ENCODE measurements at places on chromosomes 16 and 17.
A peak's percentile ranks its signal among the peaks of the same experiment; 100 is the strongest.

DNA sequence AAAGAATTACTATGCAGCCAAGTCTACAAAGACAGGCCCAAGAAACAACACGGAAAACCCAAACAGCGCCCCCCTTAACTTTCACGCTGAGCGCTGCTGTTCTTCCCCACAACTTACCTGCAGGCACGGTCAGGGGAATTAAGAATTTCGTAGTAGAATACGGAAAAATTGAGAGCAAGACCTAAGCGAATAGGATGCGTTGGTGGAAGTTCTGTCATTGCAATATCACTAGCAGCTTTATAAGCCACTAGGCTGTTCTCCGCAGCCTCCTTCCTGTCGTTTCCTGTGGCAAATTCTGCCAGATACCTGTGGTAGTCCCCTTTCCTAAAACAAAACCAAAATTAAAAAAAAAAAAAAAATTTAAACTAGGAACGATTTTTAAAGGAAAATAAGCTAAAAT is 39.0 kb downstream of the YWHAE start:
- no peak for DNase-seq

DNA sequence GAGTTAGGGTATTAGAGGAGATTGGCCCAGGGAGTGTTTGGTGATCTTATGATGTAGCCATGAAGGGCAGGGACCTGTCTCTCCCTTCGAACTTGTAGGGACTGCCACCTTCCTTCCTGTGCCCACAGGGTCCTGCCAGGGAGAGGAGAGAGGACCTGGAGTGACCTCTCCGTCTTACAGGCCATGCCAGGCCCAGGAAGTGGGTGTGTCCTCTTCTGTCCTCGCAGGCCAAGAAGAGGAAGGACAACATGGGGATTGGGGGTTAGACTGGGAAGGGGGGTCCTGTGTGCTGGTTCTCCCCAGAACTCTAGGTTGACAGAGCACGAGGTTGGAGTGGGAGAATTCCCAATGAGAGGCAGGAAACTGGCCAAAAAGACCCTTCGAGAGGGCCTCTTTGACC is 43.4 kb upstream of the TAC4 start:
- DNase-seq: no peak

GRCh38 chr17:57597531-57598453 is 147.3 kb downstream of the CCDC182 start:
- peak; percentile 53 for DNase-seq

GRCh38 chr16:86198206-86199118 is 299.5 kb downstream of the IRF8 start:
- no peak for DNase-seq

DNA sequence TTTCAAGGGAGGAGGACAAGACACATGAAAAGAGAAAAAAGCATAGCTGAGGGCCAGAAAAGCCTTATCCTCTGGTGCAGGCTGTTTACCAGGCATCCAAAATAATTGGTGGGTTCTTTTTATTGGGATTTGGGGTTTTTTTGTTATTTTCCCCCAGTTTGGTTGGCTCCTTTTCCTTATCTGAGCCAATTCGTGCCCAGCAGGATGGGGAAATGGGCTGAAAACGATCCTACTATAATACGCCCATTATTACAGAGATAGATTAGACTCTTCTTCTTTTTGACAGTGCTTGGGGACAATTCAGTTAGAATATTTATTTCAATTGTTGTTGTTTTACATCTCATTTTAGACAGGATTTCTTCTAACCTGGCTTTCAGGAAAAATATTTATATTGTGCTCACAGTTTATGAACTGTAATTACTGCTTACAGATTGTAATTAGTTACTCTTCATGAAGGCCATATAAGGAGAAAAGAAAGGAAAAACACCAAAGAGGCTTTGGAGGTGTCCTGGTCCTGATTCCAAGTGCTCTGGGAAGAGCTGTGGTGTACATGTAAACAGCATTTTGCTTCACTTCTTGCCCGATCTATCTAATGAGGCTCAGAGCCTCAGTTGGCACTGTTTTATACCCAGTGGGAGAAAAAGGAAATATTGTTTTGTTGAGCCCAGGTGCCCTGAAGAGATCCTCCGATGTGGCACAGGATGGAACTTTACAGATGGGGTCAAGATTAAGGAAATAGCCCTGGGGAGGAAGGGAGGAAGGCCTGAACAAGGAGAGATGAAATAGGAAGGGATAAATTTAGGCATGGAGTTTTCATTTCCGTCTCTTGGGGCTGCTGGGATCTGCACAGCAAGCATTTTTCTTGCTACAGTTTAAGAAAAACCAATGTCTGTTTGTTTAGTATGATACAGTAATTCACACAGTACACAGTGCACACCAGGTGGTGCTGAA is 611 bp upstream of the ANKRD40 start:
- no peak for DNase-seq

- no peak for DNase-seq
Observed at GRCh38 chr16:11099672-11100205, 155.4 kb downstream of the CLEC16A start.

GRCh38 chr17:73936908-73937627 is 266.4 kb upstream of the RPL38 start:
- DNase-seq: no peak

- peak; percentile 46 for DNase-seq
Observed at GRCh38 chr16:15639061-15639568, 3.8 kb downstream of the MARF1 start.

DNA sequence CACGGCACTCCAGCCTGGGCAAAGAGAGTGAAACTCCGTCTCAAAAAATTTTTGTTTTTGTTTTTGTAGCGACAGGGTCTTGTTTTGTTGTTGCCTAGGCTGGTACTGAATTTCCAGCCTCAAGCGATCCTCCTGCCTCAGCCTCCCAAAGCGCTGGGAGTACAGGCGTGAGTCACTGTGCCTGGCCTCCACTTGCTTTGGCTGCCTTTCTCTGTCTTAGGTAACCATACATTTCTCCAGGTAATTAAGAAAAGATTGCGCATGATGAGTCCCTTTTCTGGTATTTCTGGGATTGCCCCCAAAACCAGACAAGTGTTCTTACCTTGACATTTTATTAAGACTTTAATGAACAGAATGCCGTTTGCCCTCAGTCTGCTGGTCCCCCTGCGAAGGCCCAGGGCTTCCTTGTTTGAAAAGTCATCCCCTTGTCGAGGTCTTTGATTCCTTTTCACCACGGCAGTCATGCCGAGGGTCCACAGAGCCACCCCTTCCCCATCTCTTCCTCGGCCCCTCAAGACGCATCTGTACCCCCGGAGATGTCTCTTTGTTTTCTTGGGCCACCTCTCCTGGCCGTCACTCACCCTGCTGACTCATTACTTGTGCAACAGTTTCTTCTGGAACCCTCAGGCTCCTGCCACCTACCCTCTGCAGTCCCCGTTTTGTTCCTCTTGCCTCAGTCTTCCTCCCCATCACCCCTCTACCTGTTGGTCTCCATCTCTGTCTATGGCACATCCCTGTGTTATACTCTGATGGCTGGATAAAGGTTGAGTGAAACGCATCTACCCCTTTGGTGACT is 151.0 kb downstream of the SEC14L1 start:
- DNase-seq: no peak

- no peak for DNase-seq
Observed at GRCh38 chr16:85396879-85397871, 215.9 kb upstream of the GSE1 start.

DNA sequence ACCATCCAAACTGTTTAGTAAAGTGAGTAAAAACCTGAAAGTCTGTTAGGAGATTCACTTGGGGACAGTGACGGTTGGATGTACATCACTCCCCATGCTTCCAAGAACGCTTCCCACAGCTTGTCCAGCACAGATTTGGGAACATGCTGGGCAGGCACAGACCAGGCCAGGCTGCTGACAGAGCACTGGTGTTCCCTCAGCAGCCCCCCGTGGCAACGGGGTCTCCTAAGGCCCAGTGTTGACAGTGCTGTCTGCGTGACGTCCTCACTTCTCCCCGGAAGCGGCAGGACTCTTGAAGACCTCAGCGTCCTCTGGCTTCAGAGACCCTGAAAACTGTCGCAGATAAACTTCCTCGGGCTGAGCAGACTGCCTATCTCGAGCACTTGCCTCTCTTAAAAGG is 8.9 kb upstream of the TRPV3 start:
- DNase-seq: no peak

DNA sequence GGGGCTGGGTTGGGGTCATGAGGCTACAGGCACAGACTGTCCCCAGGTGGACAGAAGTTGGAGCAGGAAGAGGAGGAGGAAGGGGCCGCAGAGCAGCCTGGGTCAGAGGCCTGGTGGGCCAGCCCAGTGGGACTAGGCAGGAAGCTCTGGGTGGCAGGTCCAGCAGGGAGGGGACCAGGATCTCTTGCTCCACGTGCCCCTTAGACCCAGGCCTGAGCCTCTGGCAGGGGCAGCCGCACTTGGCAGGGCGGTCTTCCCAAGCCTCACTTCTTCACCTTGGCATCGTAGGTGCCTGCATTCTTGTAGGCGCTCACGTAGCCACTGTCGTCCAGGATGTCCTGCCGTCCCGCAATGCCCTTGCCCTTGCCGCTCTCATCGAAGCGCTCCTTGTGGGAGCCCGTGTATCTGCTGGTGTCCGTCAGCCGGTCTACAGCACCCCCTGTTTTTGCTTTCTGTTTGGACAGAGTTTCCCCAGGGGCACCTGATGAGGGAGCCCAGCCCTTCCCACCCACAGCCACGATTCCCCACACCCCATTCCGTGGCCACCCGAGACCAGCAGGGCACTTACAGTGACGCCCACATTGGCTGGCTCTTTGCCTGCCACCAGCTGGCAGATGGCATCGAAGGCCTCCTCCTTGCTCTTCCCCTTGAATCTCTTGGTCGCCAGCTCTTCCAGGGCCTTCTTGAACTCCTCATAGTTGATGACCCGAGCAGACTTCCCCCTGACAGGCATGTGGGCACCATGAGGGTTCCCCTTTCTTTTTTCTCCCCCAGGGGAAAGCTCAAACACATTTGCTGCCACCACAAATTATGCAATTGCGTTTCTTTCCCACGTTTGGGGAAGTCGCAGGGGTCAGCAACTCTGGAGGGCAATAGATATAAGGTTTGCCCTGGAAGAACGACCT is 3.1 kb downstream of the TPPP3 start:
- DNase-seq: no peak

GRCh38 chr17:6028294-6028693 is 41.9 kb upstream of the WSCD1 start:
- DNase-seq: no peak

DNA sequence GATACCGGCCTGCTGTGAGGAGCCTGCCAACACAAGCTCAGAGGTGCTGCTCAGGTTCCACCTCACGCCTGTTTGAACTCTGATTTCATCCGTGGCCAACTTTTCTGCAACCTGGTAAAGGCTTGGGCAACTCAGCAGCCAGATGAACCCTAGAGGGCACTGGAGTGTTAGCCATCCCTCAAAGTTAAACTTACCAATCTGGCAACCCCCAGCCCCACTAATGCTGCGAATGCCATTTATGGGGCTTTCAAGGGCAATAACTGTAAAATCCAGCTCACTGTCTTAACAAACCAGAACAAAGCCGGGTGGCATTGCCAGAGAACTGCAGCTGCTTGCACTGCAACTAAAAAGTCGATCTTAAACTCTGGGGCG is 105.5 kb downstream of the AXIN2 start:
- peak; percentile 14 for DNase-seq

DNA sequence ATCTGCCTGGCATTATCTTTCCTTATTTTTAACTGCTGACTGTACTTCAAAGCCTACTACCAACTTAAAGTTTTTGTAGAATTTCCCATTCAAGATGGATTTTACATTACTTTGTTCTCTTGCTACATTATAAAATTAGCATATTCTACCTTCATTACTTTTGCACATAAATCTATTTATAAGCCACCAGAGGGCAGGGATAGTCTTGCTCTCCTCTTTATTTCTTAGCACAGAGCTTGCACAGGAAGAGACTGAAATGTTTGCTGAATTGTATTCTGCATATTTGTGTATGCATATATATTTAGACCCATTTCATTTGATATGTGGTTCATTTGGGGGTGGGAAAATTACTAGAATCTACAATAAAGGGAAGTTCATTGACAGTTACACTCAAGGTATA is 108.0 kb downstream of the SKAP1 start:
- DNase-seq: no peak

GRCh38 chr16:13957197-13958078 is 37.5 kb downstream of the ERCC4 start:
- peak; percentile 32 for DNase-seq

DNA sequence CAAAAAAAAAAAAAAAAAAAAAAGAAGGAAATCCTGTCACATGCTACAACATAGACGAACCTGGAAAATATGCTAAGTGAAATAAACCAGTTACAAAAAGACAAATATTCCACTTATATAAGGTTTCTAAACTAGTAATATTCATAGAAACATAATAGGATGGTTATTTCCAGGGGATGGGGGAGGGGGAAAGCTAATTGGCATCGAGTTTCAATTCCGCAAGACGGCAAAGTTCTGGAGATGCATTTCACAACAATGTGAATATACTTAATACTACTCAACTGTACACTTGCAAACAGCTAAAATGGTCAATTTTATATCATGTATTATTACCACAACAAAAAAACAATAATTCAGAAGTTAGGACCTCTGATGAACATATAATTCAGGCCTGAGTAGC is 37.9 kb upstream of the ABCA9 start:
- no peak for DNase-seq

- DNase-seq: no peak
Observed at GRCh38 chr17:31549121-31549524, 157.6 kb downstream of the RAB11FIP4 start.

GRCh38 chr17:66431910-66432309 is 129.5 kb downstream of the PRKCA start:
- no peak for DNase-seq

- peak; percentile 57 for DNase-seq
Observed at GRCh38 chr16:29148867-29149272, 164.0 kb downstream of the LAT start.

GRCh38 chr16:2470603-2471015 is 488 bp upstream of the NTN3 start:
- peak; percentile 26 for DNase-seq

DNA sequence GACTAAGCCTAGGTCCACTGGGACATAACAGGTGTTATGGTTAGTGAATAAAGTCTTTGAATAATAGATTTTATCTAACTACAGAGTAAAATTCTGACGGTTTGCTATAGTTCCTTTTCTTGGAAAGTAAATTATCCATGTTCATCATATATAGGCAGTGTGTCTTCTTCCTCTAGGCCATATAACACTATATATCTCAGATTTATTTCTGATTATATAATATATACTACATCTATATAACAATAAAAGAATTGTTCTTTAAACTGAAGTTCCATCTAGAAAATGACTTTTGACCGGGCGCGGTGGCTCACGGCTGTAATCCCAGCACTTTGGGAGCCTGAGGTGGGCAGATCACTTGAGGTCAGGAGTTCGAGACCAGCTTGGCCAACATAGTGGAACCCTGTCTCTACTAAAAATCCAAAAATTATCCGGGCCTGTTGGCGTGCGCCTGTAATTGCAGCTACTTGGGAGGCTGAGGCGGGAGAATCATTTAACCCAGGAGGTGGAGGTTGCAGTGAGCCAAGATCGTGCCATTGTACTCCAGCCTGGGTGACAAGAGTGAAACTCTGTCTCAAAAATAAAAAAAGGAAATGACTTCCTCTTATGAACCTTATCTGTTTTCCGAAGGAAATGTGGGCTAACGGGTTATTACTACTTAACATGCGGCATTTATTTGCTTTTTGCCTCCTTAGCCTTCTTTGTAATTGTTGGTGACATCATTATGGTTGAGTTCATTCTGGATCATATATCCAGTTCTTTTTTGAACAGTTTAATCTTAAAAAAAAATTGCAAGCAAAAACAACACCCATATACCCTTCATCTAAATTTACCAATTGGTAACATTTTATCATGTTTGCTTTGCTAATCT is 29.2 kb downstream of the NOL11 start:
- DNase-seq: no peak

- DNase-seq: no peak
Observed at GRCh38 chr16:1208239-1208830, 16.7 kb downstream of the TPSG1 start.

Data from activated CD4-positive, alpha-beta T cell treated with anti-CD3 and anti-CD28 coated beads, Interleukin-2, amount 50 U/mL, for 48 hours (primary cell).